ENCODE measurements at places on chromosomes 4 and X.
A peak's percentile ranks its signal among the peaks of the same experiment; 100 is the strongest.

DNA sequence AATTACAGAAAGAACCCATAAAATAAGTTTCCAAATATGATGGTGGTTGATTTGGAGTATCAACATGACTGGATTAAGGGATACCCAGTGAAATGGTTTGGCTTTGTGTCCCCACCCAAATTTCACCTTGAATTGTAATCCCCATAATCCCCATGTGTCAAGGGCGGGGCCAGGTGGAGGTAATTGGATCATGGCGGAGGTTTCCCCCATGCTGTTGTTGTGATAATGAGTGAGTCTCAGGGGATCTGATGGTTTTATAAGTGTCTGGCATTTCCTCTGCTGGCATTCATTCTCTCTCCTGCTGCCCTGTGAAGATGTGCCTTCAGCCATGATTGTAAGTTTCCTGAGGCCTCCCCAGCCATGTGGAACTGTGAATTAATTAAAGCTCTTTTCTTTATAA, 39.1 kb downstream of the WDFY3 start:
- ATAC-seq = no peak

GRCh38 chr4:47974566-47974965, 41.9 kb downstream of the CNGA1 start:
- no peak for ATAC-seq

DNA sequence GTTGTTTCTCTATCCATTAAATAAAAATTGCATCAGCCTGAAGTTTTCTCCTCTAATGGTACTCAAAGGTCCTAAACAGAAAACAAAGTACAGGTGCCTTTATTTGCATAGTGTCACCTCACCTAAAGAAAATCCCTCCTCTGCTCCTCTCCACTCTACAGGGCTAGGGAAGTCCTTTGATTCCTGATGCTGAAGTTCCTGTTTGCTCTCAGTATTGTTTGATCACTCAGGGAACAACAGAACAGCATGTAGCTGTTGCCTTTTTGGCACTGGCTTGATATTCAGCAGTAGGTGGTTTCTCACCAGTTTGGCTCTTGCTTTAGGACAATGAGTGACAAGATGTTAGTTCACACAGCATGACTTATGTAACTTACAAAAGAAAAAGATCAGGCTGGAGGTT, 156.2 kb upstream of the SLC7A11 start:
- no peak for ATAC-seq

- ATAC-seq = no peak
Observed at GRCh38 chr4:3287271-3287971, 5.4 kb upstream of the RGS12 start.

DNA sequence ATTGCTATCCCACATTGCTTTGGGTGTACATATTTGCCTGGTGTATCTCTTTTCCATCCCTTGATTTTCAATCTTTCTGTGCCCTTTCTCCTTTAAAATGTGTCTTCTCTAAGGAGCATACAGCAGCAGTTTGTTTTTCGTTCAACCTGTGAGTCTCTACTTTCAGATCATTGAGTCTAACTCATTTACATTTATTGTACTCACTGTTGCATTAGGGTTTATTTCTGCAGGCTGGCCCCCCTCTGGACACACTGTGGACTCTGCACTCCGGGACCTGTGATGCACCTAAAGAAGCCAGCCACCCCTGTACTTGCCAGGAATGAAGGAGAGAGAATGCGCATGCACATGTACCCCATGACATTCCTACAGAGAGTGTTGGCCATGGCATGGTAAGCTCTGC, 93.0 kb downstream of the FAM53A start:
- no peak for ATAC-seq

GRCh38 chr4:184795214-184795844, 30.4 kb downstream of the ACSL1 start:
- ATAC-seq = no peak

DNA sequence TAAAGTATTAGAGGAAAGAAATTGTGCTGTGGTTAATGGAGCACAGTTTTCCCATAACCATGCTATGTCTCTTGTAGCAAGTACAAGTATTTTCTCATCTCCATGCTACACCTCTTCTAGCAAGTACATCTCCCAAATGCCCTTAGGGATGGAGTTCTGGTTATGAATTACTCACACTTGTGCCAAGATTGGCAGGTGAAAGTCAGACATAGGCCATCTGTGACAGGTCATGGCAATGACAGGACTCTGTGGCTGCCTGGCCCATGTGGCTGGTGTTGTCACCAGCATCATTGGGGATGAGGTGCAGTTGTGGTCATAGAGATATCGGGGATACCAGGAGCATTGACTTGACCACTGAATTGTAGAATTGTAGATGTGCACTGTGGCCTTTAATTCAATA, 310.2 kb downstream of the FAT4 start:
- ATAC-seq = no peak

DNA sequence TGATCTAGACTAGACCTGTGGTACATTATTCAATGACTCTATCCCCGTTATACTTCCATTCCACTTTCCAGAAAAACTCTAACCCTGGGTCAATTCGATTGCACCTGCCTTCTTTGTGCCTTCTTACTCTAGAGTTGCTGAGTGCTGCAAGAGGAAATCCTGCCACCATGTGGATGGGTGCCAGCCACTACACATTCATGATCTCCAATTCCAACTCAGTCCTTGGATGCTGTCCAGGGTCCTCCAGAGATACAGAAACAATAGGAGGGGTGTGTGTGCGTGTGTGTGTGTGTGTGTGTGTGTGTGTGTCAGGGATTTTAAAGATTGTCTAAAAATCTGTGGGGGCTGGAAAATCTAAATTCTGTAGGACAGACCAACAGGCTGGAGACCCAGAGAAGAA, 42.9 kb upstream of the INTS6L start:
- ATAC-seq = peak; percentile 78
